ENCODE measurements at places on chromosomes 6 and 20.

DNA sequence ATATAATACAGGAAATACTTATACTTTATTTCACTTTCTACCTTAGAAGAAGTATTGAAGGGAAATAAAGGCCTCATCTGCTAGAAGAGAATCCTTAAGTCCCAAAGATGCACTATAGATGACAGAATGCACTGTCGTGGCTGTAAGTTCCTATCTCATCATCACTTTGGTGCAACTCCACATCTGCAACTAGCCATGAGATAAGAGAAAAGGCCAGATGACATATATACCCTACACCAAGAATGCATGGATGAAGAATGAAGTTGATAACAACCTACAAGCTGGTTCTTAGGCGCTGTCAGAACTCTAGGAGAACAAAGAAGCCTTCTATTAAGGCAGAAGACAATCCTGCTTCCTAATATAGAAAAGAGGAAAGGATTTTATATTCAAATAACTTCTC, 11.6 kb upstream of the PLN start:
- DNase-seq, result no peak

DNA sequence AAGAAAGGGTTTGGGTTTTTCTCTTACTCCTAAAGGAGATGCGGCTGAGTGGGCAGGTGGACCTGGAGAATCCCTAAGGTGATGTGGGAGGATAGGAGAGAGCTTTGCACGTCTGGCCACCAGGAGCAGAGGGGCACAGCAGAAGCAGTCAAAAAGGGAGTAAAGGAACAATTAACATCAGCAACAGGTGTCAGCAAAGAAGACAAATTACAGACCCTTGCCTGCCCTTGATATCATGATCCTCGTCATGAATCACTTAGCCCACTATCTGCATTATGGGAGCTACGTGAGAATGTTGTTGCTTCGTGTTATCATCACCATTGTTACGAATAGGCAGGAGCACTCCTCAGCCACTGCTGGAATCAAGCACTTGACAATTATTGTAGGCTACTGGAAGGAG, 25.5 kb upstream of the ARG1 start:
- no peak for DNase-seq

GRCh38 chr6:24493945-24494820, 586 bp upstream of the ALDH5A1 start:
- no peak for DNase-seq

DNA sequence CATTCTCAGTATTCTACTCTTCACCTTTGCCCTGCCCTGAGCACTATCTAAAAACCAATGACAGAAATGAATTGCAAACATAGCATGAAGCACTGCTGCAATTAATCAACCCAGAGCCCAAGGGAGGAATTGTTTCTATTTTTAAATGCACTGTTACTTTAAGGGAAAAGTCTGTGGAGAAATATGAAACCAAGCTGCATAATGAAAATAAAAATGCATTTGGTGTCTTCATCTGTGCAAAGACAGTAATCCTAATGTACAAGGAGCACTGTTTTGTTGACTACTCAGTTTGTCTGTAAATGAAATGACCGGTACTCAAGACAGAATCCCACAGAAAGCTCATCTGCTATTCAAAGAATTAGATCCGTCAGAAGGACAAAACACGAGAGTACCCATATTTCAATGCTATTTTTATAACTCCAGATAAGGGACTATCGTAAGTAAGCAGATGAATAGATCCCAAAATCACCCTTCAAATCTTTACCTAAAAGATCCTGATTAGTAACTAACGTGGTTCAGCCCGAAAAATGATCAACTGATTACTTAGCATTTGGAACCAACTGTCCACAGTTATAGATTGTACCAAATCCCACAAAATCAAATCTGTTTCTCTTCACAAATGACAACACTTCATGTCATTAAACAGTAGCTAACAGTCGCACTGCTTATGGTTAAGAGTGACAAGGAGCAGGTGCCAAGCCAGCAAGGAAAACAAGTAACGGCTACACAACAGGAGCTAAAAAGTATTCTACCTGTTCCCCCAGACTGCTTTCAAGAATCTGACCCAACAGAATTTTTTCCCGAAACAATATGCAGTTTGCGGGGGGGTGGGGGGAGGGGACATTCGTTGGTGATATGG, 2.4 kb downstream of the KIF13A start:
- DNase-seq, result no peak

Measured in stimulated activated CD4-positive, alpha-beta T cell treated with anti-CD3 and anti-CD28 coated beads, TNF-alpha, amount 100 ng/mL, for 1 hour (primary cell).